GM04503 (cell line): ENCODE measurements at places on chromosomes 13 and 19.

DNA sequence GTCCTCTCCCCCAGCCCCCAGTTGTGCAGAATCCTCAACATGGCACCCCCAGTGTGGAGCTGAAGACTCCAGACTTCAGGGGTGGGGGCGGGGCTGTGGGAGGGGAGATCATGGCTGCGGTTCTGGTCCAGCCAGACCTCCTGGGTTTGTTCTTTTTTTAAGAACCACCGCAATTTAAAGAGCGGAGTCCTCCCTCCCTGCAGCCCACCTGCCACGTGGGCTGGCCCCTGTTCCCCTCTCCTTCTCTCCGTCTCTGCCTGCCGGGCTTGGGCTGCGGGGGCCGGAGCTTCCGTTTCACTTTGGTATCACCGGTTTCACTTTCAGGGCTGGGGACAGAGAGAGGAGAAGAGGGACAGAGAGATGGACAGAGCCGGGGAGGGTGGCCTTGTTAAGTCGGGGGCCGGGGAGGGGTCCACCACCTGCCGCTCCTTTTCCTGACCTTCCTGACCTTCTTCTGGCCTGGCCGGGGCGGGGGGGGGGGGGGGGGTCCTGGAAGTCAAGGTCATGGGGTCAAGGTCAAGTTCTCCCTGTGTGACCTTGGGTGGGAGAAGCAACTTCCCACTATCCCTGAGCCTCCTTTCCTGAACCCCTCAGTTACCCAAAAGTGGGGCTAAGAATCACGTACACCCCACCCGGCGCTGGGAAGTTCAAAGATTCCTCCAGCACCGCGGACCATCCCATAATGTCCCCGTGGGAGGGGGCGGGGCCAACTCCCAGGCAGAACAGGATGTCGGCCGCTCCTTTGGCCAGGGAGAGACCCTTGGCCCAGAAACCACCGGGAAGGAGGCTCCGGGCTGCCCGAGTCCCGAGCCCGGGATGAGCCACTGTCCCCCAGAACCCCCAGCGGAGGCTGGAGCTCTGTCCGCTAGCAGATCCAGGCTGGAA, 11.3 kb upstream of the ZBTB7A start:
- no peak for DNase-seq

DNA sequence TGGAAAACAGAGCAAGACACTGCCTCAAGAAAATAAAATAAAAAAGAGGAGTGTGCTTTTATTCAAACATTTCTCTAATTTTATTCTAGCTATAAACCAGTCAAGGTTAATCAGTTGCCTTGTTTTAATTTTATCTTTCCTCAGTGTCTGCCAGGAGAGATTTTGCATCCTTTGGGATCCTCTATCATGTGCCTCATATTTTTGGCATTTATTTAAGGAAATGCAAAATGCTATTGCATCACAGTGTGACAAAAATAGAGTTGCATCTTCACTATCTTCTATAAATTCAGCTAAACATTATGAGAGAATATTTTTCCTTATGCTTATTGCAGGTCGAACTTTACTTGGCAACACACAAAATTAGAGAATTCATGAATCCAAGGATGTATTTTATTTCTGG, 639.0 kb upstream of the KLF12 start:
- no peak for DNase-seq

- no peak for DNase-seq
Observed at GRCh38 chr19:18171605-18172327, 1.8 kb upstream of the IFI30 start.

DNA sequence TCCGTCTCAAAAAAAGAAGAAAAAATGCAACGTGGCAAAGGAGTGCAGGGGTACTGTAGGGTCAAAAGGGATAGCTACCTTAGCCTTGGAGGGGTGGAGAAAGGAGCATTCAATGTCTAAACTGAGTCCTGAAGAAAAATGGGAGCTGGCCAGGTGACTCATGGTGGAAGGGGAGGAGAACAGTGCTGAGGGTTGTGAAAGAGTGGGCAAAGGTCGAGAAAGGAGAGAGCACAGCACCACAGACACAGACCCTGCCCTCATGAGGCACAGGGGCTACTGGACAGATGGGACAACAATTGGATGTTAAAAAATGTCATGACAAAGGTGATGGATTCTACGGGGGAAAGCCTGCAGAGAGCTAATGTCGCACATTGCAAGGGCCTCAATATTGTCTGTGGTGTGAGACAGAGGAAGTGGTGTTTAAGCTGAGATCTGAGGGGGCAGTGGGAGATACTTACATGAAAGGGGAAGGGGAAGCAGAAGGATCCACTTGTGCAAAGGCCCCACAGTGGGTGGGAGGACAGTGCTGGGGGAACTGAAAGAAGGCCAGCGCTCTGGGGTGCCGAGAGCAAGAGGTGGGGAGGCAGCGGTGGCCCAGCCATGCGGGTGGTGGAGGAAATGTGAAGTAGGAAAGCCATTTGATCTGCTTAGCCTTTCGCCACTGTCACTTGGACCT, 42.9 kb upstream of the URAD start:
- DNase-seq = no peak

- no peak for DNase-seq
Observed at GRCh38 chr13:40617801-40618356, 48.6 kb downstream of the FOXO1 start.

DNA sequence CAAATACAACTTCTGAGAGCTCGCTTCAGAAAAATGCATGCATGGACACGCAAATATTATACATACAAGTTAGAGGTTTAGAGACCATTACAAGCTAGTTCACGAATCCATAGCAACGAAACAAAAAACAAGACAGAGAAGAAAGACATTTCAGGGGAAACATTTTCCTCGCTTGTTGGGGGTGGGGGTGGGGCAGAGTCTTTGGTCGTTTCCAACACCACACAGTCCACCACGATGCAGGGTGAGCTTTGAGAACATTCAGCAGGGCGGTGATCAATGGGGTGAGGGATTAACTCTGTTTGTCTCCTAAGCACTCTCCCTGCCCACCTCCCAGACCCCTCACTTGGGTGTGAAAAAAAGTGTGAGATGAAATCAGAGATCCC, 651 bp downstream of the OXGR1 start:
- DNase-seq = no peak

DNA sequence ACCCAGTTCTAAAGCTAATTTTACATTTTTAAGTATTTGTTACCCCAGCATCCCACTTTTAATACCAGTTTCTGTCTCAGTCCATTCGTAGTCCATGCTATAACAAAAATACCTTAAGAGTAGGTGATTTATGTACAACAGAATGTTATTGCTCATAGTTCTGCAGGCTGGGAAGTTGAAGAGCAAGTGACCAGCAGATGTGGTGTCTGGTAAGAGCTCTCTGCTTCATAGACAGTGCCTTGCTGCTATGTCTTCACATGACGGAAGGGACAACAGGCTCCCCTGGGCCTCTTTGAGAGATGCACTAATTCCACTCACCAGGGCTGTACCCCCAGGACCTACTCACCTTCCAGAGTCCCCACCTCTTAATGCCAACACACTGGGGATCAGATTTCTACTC, 96.6 kb downstream of the COL4A2 start:
- no peak for DNase-seq

GRCh38 chr19:52943134-52943883, 19.4 kb downstream of the ZNF816 start:
- no peak for DNase-seq

DNA sequence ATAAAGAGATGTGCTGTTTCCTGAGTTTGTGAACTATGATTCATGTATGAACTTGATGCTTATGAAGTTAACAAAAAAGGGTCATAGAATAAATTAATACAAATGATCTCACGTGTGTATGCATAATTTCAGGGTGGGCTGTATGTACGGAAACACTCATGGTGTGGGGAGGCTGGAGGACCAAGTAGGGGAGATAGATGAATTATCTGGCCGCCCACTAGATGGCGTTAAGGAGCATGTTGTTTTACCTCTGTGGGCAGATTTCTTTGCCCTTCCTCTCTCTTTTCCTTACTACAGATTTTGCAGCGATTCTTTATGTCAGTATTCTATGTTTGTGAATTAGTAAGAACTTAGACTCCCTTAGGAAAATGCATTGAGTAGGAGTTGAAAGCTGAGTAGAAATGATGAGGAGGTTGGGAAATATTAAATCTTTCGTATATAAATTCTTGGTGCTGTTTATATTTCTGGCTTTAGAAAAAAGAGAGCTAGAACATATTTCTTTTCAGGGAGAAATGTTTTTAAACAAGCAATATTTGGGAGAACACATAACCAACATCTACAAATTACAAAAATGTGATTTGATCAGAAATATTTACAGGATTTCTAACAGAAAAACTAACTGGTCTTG, 47.4 kb upstream of the TMTC4 start:
- no peak for DNase-seq

- no peak for DNase-seq
Observed at GRCh38 chr13:113397608-113398425, 33.9 kb upstream of the GRTP1 start.
